ENCODE measurements at places on chromosomes 7 and 10. TPM values are rescaled to one million over a fixed set of nuclear protein-coding genes. Genes with fewer than 3 reads are reported as not detected.

DNA sequence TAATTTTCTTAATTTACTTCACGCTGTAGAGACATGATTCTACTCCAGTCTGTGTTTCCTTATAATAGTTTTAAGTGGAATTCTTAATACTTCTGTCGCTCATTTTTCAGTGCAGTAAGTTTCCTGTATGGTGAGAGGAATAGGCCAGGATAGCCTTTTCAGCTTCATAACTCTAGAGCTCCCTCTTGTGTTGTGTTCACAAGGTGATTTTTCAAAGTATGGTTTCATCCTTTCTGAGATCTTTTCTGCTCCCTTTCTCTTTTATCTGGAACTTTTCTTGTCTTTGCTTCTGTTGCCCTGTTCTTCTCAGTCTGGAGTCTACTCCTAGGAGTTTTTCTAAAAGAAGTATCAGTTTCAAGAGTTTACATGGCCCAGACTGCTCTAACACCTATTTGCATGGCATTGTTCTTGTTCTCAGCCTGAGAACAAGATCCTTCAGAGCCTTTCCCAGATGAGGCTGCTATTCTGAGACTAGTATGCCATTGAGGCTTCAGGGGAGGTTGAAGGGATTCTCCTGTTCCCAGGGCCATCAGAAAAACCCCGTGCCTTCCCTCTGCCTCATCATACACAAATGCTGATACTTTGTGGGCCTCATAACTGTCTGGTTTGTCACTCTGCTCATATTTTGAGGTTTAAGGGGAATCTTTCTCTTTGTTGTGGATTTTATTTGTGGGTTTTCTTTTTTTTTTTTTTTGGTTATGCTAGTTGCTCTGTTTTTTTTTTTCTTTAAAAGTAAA, 21.8 kb downstream of the NET1 start:
- no peak for DNase-seq

DNA sequence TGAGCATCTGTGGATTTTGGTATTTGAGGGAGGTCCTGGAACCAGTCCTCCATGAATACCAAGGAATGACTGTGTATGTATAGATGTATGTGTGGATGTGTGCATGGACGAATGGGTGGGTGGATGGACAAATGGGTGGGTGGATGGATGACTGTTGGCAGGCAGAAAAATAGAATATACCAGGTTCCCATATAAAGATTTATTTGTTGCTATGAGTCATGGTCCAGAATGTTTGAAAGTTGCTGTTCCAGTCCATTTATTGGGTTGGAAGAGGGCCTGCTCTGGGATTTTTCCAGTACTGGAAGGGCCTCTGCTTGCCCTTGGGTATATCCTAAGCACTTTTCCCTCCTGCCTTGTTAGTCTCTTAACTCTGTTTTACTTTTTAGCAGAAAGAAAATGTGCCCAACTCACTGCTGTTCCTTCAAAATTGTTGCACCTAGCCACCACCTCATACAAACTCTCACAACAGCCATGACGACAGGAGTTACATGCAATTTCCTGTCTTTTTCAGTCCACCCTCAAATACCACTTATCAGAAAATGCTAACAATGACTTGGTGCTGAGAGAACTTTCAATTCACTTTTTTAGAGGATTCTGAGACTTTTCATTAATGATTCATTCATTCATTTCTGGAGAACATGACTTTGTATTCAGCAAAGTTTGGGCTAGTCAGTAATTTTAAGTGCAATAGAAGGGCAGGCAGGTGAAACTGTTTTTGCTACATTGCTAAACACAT, 108.1 kb downstream of the EEPD1 start:
- no peak for DNase-seq

DNA sequence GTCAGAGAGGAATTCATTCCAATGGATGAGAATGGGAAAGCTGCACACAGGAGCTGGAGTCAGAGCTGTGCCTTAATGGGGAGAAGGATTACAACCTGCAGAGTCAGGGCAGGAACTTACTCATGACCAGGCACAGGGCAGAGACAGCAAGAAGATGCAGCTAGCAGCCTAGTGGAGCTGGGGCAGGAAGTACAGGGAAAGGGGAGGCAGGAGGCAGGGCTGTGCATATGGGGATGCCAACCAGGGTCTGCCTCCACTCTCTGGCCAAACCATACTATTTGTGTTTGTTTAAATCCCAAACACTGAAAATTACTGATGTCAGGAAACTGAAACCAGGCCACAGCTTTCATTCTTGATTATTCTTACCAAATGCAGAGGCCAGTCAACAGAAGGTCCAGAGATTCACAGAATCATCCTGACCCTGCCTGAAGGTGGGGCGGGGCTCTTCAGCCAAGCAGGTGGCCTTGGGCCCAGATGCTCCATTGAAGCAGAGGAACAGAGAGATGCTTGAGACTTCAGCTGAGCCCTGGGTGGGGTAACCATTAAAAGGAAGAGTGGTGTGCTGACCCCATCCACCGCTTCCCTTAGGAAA, 461.9 kb downstream of the KCNMA1 start:
- no peak for DNase-seq

SAP25 gene
- 2.2 TPM for total RNA-seq

DNA sequence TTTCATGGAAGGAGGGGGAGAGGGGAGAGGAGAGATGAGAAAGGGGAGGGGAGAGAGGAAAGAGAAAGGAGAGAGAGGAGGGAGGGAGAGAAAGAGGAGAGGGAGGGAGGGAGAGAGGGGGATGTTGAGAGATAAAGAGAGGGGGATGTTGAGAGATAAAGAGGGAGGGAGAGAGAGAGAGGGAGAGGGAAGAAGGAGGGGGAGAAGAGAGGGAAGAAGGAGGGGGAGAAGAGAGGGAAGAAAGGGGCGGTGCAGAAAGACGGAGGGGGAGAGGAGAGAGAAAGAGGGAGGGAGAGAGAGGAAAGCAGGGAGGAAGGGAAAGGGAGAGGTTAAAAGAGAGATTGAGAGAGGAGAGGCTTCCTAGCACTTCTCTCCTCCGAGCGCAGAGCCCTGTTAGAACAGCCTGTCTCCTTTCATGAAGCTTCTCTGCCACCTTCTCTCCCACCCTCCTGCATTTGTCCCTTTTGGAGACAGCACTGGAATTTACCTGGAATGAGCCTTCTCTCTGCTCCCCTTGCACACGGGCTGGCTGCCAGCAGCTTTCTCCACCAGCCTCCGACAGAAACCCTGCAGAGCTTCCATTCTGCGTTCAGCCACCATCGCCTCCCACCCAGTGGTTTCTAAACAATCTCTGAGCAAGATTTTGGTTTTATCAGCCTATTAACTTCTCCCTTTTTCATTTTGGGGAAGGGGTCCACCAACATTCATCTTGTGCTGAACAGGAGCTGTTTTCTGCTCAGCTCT, 74.0 kb upstream of the CARD11 start:
- no peak for DNase-seq

HYAL4 gene
- not detected for total RNA-seq

- no peak for DNase-seq
Observed at GRCh38 chr7:34034728-34035127, 129.4 kb downstream of the BMPER start.

GRCh38 chr10:60096761-60097513, 190.6 kb upstream of the CCDC6 start:
- DNase-seq = no peak

NPC1L1 gene
- total RNA-seq = 0.16 TPM

NEUROD6 gene
- total RNA-seq = not detected

CDNF gene
- total RNA-seq = 5.1 TPM

Measured in breast epithelium (tissue), 4 donors.